ENCODE measurements at places on chromosomes 4 and X.

- no peak for DNase-seq
Measured at GRCh38 chr4:80010316-80010715, 62.7 kb downstream of the ANTXR2 start.

DNA sequence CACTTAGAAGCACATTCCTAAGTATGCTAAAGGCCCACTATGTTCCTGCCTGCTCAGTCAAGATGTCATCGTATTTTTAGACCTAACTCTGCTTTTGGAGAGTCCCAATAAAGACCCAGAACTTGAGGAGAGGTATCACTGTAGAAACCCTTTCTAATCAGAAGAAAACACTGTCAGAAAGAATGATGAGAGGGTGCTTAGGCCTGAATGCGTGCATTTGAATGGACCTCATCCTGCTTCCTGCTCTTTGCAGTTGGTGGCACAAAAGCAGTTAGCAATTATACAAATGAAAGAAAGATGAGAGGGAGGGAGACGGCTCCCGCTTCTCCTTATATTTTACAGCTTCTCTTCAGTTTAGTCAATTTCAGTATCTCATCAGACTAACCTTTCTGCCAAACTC, 987.2 kb downstream of the CCSER1 start:
- no peak for DNase-seq

GRCh38 chr4:111689731-111690130, 455.5 kb upstream of the FAM241A start:
- no peak for DNase-seq

- DNase-seq, result no peak
Measured at GRCh38 chrX:41327341-41327740, 6.6 kb upstream of the DDX3X start.

DNA sequence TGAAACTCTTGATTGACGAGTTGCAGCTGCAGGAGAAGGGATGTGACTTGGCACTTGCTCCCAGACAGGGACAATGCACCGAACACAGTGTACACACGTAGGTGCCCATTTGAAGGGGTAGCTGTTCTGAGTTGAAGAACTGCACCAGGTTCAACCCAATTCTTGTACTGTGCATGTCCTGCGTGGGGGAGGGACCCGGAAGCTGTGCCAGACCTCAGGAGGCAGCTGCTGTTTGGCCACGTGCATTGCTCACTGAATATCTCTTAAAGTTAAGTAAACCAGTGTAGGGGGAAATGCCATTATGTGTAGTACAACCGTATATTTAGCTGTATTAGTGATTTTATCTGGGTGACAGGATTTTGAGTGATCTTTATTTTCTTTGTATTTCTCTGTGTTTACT, 12.0 kb upstream of the RBBP7 start:
- DNase-seq, result no peak

Data from stimulated activated CD4-positive, alpha-beta T cell treated with anti-CD3 and anti-CD28 coated beads, TNF-alpha, amount 100 ng/mL, for 1 hour (primary cell).